MG63 (cell line): ENCODE measurements at places on chromosomes 2 and 18. TPM values are rescaled to one million over a fixed set of nuclear protein-coding genes. Genes with fewer than 3 reads are reported as not detected.

DNA sequence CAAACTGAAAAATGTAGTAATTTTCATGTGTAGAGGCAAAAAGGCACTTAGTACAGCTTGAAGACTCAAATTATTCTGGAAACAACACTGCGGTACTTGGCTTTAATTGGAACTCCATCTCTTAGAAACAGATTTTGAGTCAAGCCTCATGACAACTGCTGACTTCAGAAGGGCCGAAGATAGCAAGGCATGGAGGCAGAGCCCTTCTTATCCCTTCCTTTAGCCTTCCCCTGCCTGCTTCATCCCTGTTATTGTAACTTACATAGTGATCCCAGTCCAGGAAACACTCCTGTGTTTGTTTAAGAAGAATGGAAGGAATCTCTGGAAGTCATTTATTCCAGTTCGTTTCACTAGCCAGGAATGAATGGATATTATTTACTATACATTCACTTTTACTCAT is 110.9 kb upstream of the FAM98A start:
- no peak for DNase-seq

The DTNB gene
- 8.2 and 56.7 TPM in 2 replicates for total RNA-seq

GRCh38 chr2:95031076-95031725 is 5.7 kb downstream of the MAL start:
- DNase-seq, result no peak

The KCNE4 gene
- 0.30 and 0.69 TPM in 2 replicates for total RNA-seq

The CRYBA2 gene
- total RNA-seq, result not detected in 2 replicates

DNA sequence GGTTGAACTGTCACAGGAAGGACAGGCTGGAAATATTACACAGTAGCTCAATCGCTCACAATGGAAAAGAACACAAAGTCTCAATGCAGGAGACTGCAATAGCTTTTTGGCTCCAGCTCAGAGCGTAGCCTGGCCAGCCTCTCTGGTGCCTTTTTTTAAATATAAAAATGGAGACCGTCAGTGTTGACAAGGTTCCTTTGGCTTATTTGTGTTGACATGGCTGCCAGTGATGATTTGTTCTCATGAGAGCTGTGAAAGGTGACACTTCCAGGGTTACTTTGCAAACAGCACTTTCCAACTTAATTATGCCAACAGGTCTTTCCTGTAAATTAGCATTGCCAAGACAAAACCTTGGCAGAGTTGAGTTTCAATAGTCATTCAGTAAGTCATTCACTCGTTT is 70.8 kb downstream of the KCNE4 start:
- peak; percentile 53 for DNase-seq

DNA sequence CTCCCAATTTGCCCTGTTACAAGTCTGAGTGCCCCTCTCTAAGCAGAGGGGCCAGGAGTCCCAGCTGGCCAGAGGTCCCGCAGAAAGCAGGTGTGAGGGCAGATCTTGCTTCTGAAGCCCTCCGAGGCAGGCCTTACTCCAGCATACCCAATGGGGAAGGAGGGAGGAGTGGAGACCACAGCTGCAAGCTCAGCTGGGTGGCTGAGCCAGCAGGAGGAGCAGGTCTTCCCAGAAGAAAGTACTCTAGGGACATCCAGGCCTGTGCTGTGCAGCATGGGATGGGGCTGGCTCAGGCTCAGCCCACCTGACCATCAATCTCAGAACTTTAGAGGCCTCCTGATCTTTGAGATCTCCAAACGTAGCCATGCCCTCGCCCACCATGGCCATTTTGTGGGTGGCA is 31.3 kb downstream of the PLB1 start:
- no peak for DNase-seq

DNA sequence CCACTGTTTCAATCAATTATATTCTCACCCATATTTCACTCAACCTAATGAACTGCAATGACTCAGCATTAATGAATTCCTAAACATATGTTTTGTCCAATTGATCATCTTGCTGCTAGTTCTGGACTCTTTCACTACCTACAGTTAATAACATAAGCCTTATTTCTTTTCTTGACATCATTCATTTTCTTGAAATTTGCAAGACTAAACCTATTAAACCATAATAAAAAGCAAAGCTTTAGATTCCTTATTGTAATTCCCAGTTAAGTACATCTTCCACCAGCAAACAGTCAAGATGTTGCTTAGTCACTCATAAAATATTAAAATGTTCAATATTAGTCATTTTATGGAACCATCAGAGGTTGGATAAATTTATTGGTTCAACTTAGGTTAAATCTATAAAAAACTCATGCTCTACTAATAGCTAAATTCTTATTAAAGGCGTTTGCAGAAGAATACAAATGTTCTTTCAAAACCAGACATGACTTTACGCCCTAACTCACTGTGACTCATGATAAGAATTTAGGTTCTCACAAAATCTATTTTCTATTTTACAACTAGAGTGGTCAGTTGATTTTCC is 599.4 kb downstream of the RNF144A start:
- DNase-seq, result no peak

The NT5C1B gene
- total RNA-seq, result not detected in 2 replicates

The NDUFV2 gene
- total RNA-seq, result 265 and 311 TPM in 2 replicates

GRCh38 chr2:178194600-178195389 is 483 bp downstream of the OSBPL6 start:
- peak; percentile 52 for DNase-seq

The ELMOD3 gene
- 3.9 and 25.3 TPM in 2 replicates for total RNA-seq

DNA sequence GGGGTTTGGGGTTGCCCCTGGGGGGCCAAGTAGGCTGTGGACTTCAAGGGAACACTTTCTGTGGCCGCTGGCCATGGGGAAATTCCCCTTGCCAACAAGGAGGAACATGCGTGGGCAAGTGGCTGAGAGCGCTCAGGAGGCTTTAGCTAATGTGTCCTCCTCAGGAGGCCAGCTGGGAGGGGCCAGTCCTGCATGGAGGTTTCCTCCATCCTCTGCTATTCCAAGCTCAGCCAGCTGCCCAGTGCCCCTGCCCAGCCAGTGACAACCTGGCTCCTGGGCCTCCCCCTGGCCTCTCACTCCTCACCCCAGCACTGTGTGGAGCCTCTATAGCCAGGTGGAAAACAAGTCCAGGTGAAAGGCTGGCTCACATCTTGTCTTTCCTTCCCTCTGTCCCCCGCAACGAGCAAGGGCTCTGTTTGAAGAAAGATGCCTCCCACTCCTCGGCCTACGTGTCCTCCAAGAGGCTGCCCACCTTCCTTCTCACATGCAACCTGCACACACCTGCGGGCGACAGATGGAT is 64.4 kb upstream of the DAPL1 start:
- DNase-seq, result no peak

- no peak for DNase-seq
Measured at GRCh38 chr2:182716650-182716979, 558 bp downstream of the DNAJC10 start.

The ZNF804A gene
- total RNA-seq, result 0.76 and 3.6 TPM in 2 replicates

DNA sequence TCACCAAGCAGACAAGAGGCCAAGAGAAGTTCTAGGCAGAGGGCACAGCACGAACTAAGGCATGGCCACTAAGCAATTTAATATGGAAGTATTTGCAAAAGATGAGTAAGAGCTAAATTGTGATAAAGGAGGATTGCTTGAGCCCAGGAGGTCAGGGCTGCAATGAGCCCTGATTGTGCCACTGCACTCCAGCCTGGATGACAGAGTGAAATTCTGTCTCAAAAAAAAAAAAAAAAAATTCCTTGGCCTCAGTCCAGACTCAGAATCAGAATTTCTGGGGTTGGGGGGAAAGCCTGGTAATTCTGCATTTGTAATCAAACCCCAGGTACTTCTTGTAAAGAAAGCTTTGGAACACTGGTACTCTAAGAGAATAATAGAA is 46.8 kb upstream of the RTN4 start:
- DNase-seq, result no peak
